Stimulated activated CD8-positive, alpha-beta memory T cell treated with anti-CD3 and anti-CD28 coated beads, Interleukin-4, amount 100 ng/mL, for 1 hour (primary cell): ENCODE measurements at places on chromosomes 12 and 14.

DNA sequence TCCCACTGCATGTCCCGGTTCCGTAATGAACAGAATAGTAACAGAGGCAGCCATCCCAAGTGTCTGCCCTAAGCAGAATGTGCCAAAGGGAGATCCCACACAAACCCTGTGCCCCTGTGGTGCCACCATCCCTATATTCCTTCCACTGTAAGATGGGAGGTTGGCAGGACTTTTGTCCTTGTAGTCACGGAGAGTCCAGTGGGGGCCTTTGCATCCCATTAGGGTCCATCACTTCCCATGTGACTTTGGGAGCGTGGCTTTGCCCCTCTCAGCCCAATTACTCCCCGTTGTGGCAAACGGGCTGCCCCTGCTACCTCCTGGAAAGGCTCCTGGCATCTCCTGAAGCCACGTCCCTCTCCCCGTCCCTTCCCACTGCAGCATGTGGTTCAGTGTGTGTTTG, 189.5 kb upstream of the FKBP4 start:
- DNase-seq = no peak

DNA sequence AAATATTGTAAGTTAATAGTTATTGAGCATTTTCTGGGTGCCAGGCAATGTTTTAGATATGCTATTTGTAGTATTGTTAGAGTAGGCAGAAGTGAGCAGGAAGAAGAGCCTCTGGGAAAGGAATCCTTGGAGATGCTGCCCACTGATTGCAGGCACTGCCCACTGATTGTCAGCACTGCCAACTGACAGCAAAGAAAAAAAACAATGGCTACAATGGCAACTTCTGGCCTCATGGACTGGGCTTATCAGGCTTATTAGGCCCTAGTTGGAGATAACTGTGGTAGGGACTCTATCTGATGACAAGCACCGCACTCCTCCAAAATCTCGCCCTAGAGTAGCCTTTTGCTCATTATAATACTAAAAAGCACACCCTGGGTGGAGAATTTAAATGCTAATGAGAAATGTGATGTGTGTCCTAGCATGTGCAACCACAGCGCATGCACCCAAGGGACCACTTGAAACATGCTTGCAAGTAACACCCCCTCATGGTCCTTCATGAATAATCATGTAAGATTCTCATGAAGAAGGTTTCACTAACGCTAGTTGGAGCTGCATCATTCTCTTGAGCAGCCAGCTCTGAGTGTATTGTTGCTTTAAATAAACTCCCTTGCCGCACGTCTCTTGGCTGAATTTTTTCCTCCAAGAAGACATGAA, 103.5 kb upstream of the PPP4R3A start:
- DNase-seq = no peak

- DNase-seq = no peak
These were observed 3.3 kb downstream of the OR10AD1 start for GRCh38 chr12:48199774-48200221.

GRCh38 chr12:104056419-104056972, 6.5 kb upstream of the GLT8D2 start:
- no peak for DNase-seq

- no peak for DNase-seq
These were observed 98.5 kb downstream of the FGD4 start for GRCh38 chr12:32497864-32498263.
